ENCODE measurements at places on chromosomes 3 and 15.

DNA sequence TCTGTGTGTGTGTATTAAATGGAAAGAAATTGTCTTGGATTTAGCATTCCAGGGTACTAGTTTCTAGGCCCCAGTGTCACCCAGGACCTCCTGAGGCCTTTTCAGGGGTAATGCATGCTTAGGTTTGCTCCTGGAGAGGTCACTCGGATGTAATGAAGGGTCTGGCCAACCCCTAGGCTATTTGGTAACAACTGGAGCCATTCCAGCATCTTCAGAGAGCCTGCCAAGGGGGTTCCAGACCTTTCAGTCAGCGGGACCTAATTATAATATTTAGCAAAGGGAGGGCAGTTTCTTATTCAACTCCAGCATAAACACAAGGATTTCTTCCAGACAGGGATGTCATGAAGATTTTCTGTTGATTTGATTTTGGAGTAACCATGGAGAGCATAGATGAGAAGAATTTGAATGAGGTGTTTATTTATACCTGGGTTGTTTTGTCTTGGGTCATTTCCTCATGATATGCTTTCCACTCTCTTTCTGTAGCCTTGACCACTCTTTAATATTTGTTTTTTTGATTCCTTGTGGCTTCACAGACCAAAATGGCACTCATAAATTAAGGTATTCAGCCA is 17.4 kb downstream of the KAT2B start:
- H3K4me1 ChIP-seq, result peaks cover 37% of the 10 kb centered on the region
- H3K4me3 ChIP-seq, result no peak overlapping the region
- no peaks in the 10 kb centered on the region for H3K27me3 ChIP-seq
- DNase-seq, result no peak
- peak overlapping the region; percentile 22 for H3K27ac ChIP-seq

DNA sequence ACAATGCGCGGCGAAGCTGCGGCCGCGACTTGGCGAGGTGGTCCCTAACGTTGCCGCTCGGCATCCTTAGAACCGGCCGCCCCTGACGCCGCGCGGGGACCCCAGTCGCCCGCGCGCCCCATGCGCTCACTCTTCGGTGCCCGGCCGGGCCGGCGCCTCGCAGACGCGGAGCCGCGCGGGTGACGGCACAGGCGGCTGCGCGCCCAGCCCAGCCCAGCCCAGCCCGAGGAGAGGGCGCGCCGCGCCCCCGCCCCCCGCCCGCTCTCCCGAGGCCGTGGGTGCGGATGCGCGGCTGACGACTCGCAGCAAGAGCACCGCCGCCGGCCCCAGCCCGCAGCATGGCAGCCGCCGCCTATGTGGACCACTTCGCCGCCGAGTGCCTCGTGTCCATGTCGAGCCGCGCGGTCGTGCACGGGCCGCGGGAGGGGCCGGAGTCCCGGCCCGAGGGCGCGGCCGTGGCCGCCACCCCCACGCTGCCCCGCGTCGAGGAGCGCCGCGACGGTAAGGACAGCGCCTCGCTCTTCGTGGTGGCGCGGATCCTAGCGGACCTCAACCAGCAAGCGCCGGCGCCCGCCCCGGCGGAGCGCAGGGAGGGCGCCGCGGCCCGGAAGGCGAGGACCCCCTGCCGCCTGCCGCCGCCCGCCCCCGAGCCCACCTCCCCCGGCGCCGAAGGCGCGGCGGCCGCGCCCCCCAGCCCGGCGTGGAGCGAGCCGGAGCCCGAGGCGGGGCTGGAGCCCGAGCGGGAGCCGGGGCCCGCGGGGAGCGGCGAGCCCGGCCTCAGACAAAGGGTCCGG is 437 bp downstream of the KLF13 start:
- DNase-seq, result peak; percentile 90
- peak overlapping the region; percentile 93 for H3K27ac ChIP-seq
- H3K4me1 ChIP-seq, result 0 out of 2 replicates have a peak, but pooled peaks cover 5% of the 10 kb centered on the region

- H3K27ac ChIP-seq, result no peak overlapping the region
- H3K4me1 ChIP-seq, result peaks cover 14% of the 10 kb centered on the region
- H3K36me3 ChIP-seq, result no peaks in the 10 kb centered on the region
- DNase-seq, result no peak
- H3K4me3 ChIP-seq, result no peak overlapping the region
- H3K27me3 ChIP-seq, result no peaks in the 10 kb centered on the region
Measured at GRCh38 chr3:67641451-67641850, 13.0 kb downstream of the SUCLG2 start.

DNA sequence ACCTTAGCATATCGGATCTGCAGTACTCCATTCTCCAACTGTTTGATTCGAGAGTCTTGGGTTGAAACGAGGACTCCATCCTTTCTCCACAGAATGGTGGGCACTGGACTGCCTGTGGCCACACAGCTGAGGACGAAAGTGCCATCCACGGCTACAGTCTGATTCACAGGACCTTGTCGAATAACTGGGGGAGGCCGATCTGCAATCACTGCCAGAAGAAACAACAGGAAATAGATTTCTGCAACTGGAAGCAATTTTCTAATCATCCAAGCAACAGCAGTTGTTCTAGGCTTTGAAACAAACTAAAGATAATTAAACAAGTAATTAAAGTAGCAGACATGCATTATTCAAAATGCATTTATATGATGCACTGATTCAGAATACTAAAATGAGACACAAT is 1097.7 kb downstream of the ROBO1 start:
- DNase-seq, result no peak
- no peaks in the 10 kb centered on the region for H3K36me3 ChIP-seq
- no peak overlapping the region for H3K4me3 ChIP-seq
- peaks cover 12% of the 10 kb centered on the region for H3K4me1 ChIP-seq
- no peaks in the 10 kb centered on the region for H3K27me3 ChIP-seq
- no peak overlapping the region for H3K27ac ChIP-seq

GRCh38 chr15:36080759-36081158 is 498.7 kb upstream of the CDIN1 start:
- H3K36me3 ChIP-seq, result no peaks in the 10 kb centered on the region
- H3K27ac ChIP-seq, result no peak overlapping the region
- no peak for DNase-seq

DNA sequence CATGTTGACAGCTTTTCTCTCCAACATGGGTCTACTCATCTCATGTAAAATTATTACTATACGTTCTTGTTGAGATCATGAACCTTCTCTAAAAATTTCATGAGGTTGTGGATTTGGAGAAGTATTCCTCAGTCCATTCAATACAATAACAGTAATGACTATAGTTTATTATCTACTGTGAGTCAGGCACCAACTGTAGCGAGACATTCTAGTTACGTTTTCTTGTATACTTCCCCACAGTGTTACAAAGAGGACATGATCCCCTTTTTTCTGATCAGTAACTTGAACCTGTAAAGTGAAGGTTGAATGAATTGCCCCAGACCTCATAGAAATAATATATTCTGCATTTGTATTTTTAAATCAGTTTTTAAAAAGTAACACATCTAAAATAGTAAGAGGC is 76.4 kb downstream of the AKAP13 start:
- H3K4me3 ChIP-seq, result no peak overlapping the region
- no peak overlapping the region for H3K27ac ChIP-seq
- no peaks in the 10 kb centered on the region for H3K4me1 ChIP-seq

DNA sequence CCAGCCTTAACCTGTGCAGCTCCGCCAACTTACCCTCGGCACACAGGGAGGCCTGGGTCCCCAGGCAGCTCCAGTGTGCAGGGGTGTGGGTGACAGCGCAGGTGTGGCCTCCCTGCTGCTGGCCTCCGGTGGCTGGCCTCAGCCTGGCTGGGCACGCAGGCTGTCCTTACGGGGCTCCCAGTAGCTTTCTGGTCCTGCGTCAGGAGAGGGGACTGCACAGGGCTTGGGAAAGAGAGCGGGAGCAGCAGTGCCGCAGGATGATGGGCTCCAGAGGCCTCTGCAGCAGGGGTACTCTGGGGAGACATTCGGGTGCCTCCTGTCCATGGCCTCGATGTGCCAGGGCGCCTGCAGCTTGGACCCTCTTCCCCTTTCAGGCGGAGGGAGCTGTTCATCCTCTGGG is 9.4 kb downstream of the APBA2 start:
- H3K27me3 ChIP-seq, result no peaks in the 10 kb centered on the region
- H3K36me3 ChIP-seq, result no peaks in the 10 kb centered on the region
- H3K4me1 ChIP-seq, result no peaks in the 10 kb centered on the region
- H3K27ac ChIP-seq, result no peak overlapping the region
- DNase-seq, result no peak

GRCh38 chr3:49673715-49674496 is at the start of gene APEH:
TSS of gene APEH (plus strand) at chr3:49674351. CDS start at chr3:49674402, 51 bp downstream.
- H3K4me3 ChIP-seq, result peak within 1 kb of the TSS; percentile 81
- H3K27ac ChIP-seq, result peak within 1 kb of the TSS; percentile 87
- H3K27me3 ChIP-seq, result no peaks in the 10 kb centered on the region
- H3K36me3 ChIP-seq, result 0 out of 2 replicates have a peak, but pooled peaks cover 4% of the 10 kb centered on the region

- peaks cover 33% of the 10 kb centered on the region for H3K4me1 ChIP-seq
- no peaks in the 10 kb centered on the region for H3K27me3 ChIP-seq
- peaks cover 44% of the 10 kb centered on the region for H3K36me3 ChIP-seq
- DNase-seq, result peak; percentile 54
Measured at GRCh38 chr3:15726043-15726442, 71.7 kb downstream of the ANKRD28 start.

- no peak overlapping the region for H3K4me3 ChIP-seq
- no peaks in the 10 kb centered on the region for H3K27me3 ChIP-seq
- H3K27ac ChIP-seq, result no peak overlapping the region
- no peaks in the 10 kb centered on the region for H3K36me3 ChIP-seq
Measured at GRCh38 chr3:7306901-7307300, 446.0 kb downstream of the GRM7 start.

- H3K4me3 ChIP-seq, result no peak overlapping the region
- no peak for DNase-seq
- no peaks in the 10 kb centered on the region for H3K36me3 ChIP-seq
- no peak overlapping the region for H3K27ac ChIP-seq
- no peaks in the 10 kb centered on the region for H3K27me3 ChIP-seq
Measured at GRCh38 chr3:183317271-183317670, 64.2 kb downstream of the B3GNT5 start.

- H3K4me3 ChIP-seq, result peak within 1 kb of the TSS; percentile 43
- peak; percentile 74 for DNase-seq
- peaks cover 42% of the 10 kb centered on the region for H3K4me1 ChIP-seq
- no peaks in the 10 kb centered on the region for H3K36me3 ChIP-seq
Measured at GRCh38 chr3:50268703-50269451, at the start of gene SEMA3B. TSS of gene SEMA3B (plus strand) at chr3:50269147. CDS start at chr3:50269241, 94 bp downstream.

DNA sequence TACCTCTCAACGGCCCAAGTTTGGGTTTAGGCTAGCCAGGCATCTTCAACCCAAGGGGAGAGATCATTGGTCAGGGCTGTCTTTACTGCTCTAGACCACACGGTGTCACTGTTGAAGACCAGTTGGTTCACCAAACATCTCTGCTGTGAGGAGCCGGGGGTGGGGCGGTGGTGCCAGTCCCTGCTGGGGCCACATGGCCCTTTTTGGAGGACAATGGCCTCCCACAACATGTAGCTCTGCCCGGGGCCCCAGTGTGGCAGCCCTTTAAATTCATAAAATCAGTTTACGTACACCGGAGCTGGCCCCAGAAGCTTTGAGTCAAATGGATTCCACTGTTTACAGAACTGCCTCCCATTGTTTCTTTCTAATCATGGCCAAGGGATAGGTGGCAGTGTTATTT is 19.1 kb upstream of the TM4SF18 start:
- no peak overlapping the region for H3K27ac ChIP-seq
- DNase-seq, result peak; percentile 79
- H3K27me3 ChIP-seq, result no peaks in the 10 kb centered on the region
- no peaks in the 10 kb centered on the region for H3K36me3 ChIP-seq

DNA sequence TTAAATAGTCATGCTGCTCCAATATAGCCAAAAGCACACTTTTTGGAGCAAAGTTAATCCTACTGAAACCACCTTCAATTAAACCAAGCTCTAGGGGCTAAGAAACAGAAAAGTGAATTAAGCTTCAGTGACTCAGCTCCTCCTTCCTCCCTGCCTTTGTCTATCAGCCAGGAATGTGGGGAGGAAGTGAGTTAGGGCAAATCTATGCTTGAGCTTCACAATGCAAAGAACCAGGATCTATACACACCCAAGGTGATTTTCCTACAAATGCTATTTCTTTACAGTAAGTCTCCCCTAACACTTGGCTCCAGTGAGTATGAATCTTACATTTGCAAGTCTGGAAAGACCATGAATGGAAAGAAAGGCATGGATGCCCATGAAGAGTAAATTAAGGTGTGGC is 212.1 kb downstream of the P3H2 start:
- no peaks in the 10 kb centered on the region for H3K36me3 ChIP-seq
- peak; percentile 72 for DNase-seq
- peaks cover 21% of the 10 kb centered on the region for H3K4me1 ChIP-seq
- H3K4me3 ChIP-seq, result 0 out of 2 replicates have a peak overlapping the region, but pooled peaks have one; percentile 15

DNA sequence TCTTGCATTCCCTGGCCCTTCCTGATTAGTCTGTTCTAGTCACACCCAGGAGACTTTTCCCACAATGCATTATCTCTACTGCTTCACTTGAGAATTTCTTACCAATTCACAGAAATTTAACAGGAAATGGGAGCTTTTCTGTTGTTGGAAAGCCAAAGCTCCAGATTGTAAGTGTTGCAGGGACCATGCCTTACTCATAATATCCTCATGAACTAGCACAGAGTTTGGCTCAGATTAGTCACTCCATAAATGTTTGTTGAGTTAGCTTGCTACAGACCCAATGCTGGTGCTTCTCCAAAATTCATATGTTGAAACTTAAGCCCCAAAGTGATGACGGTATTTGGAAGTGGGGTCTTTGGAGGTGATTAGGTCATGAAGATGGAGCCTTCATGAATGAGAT is 232.6 kb downstream of the GAP43 start:
- peaks cover 8% of the 10 kb centered on the region for H3K4me1 ChIP-seq
- peak overlapping the region; percentile 31 for H3K27ac ChIP-seq
- peak; percentile 75 for DNase-seq
- H3K27me3 ChIP-seq, result no peaks in the 10 kb centered on the region
- no peak overlapping the region for H3K4me3 ChIP-seq
- no peaks in the 10 kb centered on the region for H3K36me3 ChIP-seq

- H3K4me1 ChIP-seq, result peaks cover 24% of the 10 kb centered on the region
- no peak overlapping the region for H3K4me3 ChIP-seq
- no peaks in the 10 kb centered on the region for H3K27me3 ChIP-seq
- H3K36me3 ChIP-seq, result peaks cover 19% of the 10 kb centered on the region
- H3K27ac ChIP-seq, result no peak overlapping the region
- DNase-seq, result no peak
Measured at GRCh38 chr15:37019479-37020433, 80.6 kb downstream of the MEIS2 start.

DNA sequence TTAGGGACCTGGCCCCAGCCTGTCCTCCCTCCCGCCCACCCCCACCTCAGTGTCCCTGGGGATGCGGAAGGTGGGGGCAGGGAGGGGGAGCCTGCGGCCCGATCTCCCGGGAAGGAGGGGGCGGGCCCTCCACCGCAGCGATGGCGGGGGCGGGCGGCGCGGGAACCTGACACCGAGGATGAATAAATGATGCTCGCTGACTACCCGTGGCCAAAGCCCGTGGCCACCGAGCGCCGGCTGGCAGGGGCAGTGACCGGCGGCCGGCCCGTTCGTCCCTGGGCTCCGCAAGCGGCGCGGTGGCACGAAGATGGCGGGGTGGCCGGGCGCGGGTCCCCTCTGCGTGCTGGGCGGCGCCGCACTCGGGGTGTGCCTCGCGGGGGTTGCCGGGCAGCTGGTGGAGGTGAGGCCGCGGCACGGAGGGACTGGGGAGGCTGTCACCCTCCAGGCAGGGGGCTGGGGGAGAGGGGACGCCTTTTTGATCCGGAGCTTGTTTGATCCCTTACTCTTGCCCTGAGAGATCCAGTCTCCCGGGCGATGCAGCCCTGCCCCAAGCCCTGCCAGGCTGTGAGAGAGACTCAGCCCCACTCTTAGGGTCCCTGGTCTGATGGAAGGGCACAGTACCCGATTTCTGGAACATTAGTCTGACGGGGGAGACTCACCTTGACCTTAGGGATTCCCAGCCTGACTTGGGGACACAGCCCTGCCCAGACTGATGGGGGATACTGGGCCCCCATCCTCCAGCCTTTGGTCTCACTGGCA is at the start of gene TMIE:
TSS of gene TMIE (plus strand) at position 212 of the 759 bp plus-strand sequence. CDS start at position 308, 96 bp downstream.
- H3K4me1 ChIP-seq, result no peaks in the 10 kb centered on the region
- peak within 1 kb of the TSS; percentile 46 for H3K4me3 ChIP-seq
- H3K27me3 ChIP-seq, result peaks cover 8% of the 10 kb centered on the region
- DNase-seq, result peak; percentile 47
- H3K36me3 ChIP-seq, result no peaks in the 10 kb centered on the region
